ENCODE measurements at places on chromosomes 5 and 9.

DNA sequence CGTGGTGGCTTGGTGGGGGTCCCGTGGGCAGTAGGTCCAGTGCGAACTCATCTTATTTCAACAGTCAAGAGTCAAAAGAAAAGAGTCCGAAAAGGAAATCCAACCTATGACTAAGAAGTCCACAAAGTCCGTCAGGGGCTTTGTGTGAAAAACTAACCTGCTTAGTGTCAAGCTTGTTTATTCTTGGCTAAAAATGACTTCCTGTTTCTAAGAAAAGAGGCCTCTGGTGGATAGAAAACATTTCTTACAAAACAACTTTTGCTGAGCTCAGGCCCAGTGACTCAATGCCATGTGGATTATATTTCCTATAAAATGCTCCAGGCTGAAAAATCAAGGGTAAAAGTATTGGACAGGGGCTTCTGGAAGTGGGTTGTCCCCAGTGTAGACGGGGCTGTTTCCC lies 105.9 kb downstream of the GADD45G start:
- no peak for DNase-seq

DNA sequence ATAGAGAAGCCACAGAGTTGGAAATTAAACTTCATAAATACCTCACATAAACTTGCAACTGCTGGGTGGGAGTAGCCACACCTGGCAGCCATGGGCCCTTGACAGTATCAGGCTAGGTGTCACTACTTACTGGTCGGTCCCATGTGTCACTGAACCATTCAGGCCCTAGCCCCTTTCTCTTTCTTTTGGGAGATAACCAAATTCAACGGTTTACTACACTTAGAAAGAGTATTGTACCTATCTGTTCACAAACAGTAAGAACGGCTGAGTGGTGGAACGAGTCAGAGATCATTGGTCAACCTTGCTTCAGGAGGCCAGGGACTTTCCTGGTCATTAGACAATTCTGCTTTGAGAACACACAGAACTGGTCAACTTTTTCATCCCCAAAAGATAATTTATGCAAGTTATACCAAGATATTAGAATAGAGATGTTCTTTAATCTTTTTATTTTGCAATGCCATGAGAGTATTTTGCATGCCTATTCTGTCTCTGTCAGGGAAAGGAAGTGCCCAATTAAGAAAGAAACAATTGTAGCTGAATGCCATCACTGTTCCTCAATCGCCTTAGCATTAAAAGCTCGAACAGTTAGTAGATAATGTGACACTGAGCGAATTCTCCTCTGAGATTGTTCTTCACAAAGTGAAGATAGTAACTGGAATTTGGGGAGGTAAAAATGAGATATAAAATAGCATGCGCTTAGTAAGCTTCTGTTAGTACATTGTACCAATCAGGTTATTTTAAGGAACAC lies 50.9 kb downstream of the GOLPH3 start:
- no peak for DNase-seq

GRCh38 chr5:19734776-19735175 lies 253.2 kb downstream of the CDH18 start:
- DNase-seq = no peak

GRCh38 chr5:5374009-5374715 lies 48.3 kb upstream of the ICE1 start:
- no peak for DNase-seq

- peak; percentile 66 for DNase-seq
Measured at GRCh38 chr5:74765201-74765600, 1.7 kb downstream of the GFM2 start.

GRCh38 chr9:13993632-13994185 lies 320.2 kb downstream of the NFIB start:
- DNase-seq = no peak

DNA sequence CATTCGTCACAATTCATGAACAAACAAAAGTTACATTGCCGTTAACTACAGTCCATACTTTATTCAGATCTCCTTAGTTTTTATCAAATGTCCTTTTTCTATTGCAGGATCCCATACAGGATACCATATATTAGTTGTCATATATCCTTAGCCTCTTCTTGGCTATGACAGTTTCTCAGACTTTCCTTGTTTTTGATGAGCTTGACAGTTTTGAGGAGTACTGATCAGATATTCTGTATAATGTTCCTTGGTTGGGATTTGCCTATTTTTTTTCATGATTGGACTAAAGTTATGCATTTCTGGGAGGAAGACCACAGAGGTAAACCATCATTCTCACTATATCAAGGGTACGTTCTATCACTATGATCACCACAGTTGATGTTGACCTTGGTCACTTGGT lies 1627.4 kb upstream of the C9orf72 start:
- no peak for DNase-seq

DNA sequence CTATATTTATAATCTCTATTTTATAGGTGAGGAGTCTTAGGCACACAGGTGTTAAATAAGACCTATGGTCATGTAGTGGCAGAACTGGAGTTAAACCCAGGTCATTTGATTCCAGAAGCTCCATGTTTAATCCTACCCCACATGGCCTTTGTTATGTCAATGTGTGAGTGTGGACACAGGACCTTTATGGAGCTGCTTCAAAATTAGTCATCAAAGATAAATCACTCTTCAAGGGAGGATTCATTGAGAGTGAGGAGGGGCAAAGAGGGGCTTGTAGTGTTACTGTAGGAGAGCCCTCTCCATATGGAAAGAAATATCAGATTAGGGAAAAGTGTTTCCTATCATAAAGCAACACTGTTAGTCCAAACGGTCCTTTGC lies 74.6 kb upstream of the ARRDC3 start:
- DNase-seq = no peak

DNA sequence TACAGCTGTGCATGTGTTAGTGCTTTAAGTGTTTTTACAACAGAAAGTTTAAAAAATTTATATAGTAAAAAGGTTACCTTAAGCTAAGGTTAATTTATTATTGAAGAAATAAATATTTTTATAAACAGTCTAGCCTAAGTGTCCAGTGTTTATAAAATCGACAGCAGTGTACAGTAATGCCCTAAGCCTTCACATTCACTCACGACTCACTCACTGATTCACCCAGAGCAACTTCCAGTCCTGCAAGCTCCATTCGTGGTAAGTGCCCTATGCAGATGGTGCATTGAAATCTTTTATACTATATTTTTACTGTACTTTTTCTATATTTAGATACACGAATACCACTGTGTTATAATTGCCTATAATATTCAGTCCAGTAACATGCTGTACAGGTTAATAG lies 159.1 kb downstream of the ROR2 start:
- peak; percentile 23 for DNase-seq
